ENCODE measurements at places on chromosomes 2 and 18. TPM values are rescaled to one million over a fixed set of nuclear protein-coding genes. Genes with fewer than 3 reads are reported as not detected.

The LAMA3 gene
- 1.9 TPM for total RNA-seq

The NT5C1B gene
- total RNA-seq: not detected

The CRYBA2 gene
- total RNA-seq: not detected

The CYP27C1 gene
- 0.65 TPM for total RNA-seq

The ARHGEF33 gene
- 0.54 TPM for total RNA-seq

The BBS5 gene
- total RNA-seq: 8.0 TPM

The RUFY4 gene
- not detected for total RNA-seq

The ZNF532 gene
- total RNA-seq: 19.0 TPM

The TFPI gene
- 31.5 TPM for total RNA-seq

The TMEM17 gene
- total RNA-seq: 3.7 TPM

The ST8SIA3 gene
- not detected for total RNA-seq

The EGR4 gene
- not detected for total RNA-seq

The AOX1 gene
- 47.9 TPM for total RNA-seq

The SCN2A gene
- 2.2 TPM for total RNA-seq

The ITGA6 gene
- total RNA-seq: 47.7 TPM

The CACNB4 gene
- total RNA-seq: 0.11 TPM

The MARS2 gene
- total RNA-seq: 5.8 TPM

The SULT6B1 gene
- not detected for total RNA-seq

The SP3 gene
- 78.8 TPM for total RNA-seq

The GNAL gene
- 3.0 TPM for total RNA-seq

The EHD3 gene
- 31.7 TPM for total RNA-seq

The KCNJ13 gene
- total RNA-seq: not detected

The TMEM178A gene
- 0.32 TPM for total RNA-seq

The MAL gene
- not detected for total RNA-seq

The UGT1A3 gene
- not detected for total RNA-seq

The VAMP8 gene
- total RNA-seq: not detected

The TBR1 gene
- 0.97 TPM for total RNA-seq

The ADD2 gene
- total RNA-seq: under 0.01 TPM

The IL1B gene
- total RNA-seq: 0.86 TPM

The CRACDL gene
- not detected for total RNA-seq

The SPP2 gene
- not detected for total RNA-seq

The CXCR4 gene
- not detected for total RNA-seq

All from GM23248 (cell line).